ENCODE measurements at places on chromosomes 1 and 21.
A peak's percentile ranks its signal among the peaks of the same experiment; 100 is the strongest.

DNA sequence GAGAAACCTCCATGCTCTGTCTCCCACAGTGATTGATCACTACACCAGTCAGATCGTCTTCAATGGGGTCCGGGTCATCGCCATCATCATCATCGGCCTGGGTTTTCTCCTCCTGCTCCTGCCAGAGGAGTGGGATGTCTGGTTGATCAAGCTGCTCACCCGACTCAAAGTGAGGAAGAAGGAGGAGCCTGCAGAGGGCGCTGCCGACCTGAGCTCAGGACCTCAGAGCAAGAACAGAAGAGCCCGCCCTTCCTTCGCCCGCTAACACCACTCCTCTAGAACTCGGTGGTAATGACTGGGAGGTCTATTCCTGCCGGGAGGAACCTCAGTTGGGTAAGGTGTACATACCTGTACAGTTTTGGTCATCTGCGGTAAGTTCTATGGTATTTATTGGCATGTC lies 50.3 kb upstream of the COA6 start:
- peak; percentile 41 for DNase-seq

- DNase-seq: no peak
These were observed 51.3 kb upstream of the PLA2G2C start for GRCh38 chr1:20237646-20238045.

DNA sequence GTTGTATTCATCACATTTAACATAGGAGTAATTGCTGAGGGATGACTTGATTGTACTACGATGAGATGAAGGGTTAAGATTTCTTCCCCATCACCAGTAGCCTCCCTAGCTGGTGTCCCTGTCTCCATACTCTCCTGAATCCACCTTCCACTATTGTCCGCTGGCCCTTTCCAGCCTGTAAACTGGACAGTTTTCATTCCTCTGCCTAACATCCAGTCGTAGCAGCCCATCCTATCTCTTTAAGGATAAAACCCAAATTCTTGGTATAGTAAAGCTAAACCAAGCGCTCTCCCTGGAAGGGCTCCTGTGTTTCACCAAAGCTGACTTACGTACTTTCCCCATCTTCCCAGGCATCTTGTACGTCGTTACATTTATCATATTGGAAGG lies 670 bp downstream of the COX20 start:
- DNase-seq: no peak

- DNase-seq: no peak
These were observed 177.3 kb upstream of the ETV3 start for GRCh38 chr1:157315544-157315943.

DNA sequence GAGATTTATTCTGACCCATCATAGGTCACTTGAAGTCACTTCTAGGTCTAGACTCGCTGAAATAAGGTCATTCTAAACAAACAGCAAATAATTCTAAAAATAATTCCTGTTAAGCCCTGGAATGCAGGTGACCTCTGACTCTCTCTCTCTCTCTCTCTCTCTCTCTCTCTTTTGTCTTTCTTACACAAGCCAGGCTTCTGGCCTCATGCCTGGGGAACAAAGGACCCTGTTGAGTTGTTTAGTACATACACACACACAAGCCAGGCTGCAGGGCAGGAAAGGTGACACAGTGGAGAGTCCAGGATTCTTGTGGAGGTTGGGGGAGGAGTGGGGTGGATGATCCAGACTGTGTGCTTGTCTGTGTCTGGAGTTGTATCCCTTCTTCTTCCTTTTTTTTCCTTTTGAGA lies 4.0 kb upstream of the MEX3A start:
- DNase-seq: no peak

- no peak for DNase-seq
These were observed 662.8 kb downstream of the PTPRC start for GRCh38 chr1:199301472-199302217.

GRCh38 chr1:153790966-153791647 lies 15.9 kb downstream of the SLC27A3 start:
- no peak for DNase-seq

- peak; percentile 7 for DNase-seq
These were observed 11.6 kb upstream of the KCNJ15 start for GRCh38 chr21:38244885-38245869.

- DNase-seq: no peak
These were observed 18.0 kb downstream of the PADI2 start for GRCh38 chr1:17101261-17101660.

GRCh38 chr1:91171898-91172297 lies 150.1 kb upstream of the ZNF644 start:
- DNase-seq: no peak

- no peak for DNase-seq
These were observed 156.9 kb upstream of the SOD1 start for GRCh38 chr21:31502537-31503143.

- DNase-seq: no peak
These were observed at the start of gene LRRC7 for GRCh38 chr1:69567652-69568420. TSS of gene LRRC7 (plus strand) at chr1:69567922. CDS start at chr1:69568640, 718 bp downstream.

GRCh38 chr1:193850745-193851144 lies 664.3 kb upstream of the B3GALT2 start:
- DNase-seq: no peak

GRCh38 chr1:219909476-219909875 lies 18.9 kb downstream of the SLC30A10 start:
- DNase-seq: no peak

GRCh38 chr1:151920149-151920548 lies 10.8 kb upstream of the THEM4 start:
- DNase-seq: no peak

GRCh38 chr1:107548276-107548675 lies 407.4 kb downstream of the NTNG1 start:
- no peak for DNase-seq

DNA sequence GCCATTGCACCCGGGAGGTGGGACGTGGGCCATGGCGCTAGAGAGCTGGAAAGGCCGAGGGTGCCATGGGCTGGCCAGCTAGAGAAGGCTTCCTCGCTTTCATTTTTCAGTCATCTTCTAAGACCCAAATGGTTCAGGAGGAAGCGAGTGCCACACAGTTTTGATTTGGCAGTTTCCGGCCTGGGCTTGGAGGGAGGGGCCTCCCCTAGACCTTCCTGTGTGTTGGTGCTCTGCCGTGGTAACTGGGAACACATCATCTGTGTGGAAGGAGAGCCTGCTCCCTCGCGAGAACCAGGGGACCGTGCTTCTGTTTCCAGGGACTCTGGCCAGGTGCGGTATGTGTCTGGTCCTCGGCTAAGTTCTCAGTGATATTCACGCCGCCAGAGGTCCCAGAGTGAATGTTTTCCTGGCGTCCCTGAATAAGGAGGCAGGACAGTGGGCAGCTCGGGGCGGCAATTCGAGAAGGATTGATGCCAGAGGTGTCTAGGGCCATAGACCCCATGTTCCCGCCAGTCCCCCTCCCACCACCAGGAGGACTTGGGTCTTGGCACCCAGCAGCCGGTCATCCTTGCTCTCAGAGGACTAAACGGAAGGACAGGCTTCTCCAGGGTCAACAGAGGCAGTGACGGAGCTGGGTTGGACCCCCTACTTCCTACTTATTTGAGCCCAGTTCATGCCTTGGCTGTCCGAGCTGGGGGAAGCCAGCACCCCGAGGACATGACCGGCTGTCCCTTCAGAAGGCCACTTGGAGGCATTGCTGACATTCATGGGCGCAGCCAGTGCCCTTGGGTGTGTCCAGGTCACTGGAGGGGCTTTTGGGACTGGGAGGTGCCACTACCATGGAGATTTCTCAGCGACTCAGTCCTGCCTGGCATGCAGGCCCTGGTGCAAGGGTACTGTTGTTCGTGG lies 2.7 kb upstream of the NPHP4 start:
- DNase-seq: peak; percentile 66

DNA sequence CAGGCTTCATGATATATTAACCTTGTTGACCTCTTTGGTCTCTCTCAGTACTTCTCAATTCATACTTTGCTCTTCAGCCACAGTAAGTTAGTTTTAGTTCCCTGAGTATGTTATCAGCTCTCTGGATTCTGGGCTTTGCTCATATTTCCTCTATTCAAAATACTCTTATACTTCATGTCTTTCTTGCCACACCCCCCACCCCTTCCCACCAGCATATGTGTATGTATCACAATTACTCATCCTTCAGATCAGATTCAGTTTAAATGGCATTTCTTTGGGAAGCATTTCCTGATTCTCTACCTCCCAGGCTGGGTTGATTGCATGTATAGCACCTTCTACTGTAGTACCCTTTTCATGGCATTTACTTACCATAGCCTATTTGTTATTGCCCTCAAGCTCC lies 28.3 kb downstream of the SLC30A7 start:
- DNase-seq: no peak

- no peak for DNase-seq
These were observed 49.6 kb upstream of the KDM4A start for GRCh38 chr1:43600033-43601020.

DNA sequence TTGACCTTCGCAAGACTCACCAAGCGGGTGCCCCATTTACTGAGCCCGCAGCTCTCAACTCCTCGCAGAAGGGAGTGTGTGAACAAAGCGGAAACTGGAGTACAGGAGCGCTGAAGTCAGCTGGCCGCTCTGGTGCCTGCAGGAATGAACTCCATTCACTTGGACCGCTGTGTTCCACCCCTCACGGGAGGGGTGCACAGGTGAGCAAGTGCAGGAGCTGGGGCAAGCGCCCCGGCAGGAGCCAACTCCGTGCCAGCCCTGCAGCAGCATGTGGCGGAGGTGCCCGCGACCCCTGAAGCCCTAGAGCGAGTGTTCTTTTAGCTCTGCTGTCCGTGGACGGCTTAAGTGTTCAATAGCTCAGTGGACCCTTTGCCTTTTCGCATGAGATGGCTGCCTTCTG lies 471.6 kb upstream of the ADGRL4 start:
- no peak for DNase-seq

- DNase-seq: no peak
These were observed 25.5 kb downstream of the MAN1C1 start for GRCh38 chr1:25641931-25642573.

- DNase-seq: no peak
These were observed 4.8 kb upstream of the IFNLR1 start for GRCh38 chr1:24191860-24192259.

DNA sequence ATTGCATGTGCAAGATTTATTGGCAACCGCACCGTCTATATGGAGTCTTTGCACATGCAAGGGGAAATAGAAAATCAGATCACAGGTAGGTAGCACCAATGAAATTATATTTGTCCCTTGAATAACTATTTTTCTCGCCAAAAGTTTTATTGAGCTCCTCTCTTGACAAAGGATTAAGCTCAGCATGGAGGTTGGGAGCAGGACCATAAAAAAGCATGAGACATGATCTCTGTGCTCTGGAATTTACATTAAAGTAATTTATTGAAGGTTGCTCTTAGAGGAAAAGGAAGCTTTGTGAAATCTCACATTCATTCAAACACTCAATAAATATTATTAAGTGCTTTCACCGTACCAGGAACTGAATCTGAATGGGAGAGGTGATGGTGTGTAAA lies 66.0 kb upstream of the UBE2U start:
- no peak for DNase-seq

DNA sequence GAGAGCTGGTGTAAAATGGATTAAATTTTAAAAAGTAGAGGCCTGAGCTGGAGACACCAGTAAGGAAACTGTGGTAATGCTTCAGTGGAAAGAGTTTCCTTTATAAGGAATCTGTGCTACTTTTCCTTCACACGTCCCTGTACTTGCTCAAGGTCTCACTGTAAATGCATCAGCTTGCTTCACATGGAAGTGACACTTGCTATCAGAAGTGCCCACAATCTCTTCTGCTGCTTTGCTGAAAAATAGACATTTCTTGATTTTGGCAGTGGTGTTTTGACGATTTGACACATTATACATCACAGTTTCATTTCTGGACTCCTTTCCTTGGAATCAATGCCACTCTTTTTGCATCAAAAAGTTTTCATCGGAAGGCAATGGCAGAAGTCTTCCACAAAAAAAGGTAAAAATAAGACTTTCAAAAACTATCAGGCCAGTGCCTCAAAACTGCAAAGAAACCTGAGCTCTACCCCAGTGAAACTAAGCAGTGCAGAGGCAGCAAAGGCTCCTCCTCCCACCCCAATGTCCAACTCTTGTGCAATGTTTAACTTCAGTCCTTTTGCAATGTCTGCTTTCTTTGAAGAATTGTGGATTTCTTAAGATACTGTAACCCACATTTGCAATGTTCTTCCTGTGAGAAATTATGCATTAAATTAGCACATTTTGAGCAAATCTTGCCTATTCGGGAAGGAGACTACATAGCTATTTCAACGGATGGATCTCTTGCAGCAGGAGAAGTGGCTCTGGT lies 18.4 kb upstream of the TSPAN2 start:
- no peak for DNase-seq

GRCh38 chr1:203152158-203153034 lies 23.2 kb downstream of the MYBPH start:
- no peak for DNase-seq

GRCh38 chr1:232570007-232570406 lies 59.9 kb downstream of the SIPA1L2 start:
- DNase-seq: no peak

DNA sequence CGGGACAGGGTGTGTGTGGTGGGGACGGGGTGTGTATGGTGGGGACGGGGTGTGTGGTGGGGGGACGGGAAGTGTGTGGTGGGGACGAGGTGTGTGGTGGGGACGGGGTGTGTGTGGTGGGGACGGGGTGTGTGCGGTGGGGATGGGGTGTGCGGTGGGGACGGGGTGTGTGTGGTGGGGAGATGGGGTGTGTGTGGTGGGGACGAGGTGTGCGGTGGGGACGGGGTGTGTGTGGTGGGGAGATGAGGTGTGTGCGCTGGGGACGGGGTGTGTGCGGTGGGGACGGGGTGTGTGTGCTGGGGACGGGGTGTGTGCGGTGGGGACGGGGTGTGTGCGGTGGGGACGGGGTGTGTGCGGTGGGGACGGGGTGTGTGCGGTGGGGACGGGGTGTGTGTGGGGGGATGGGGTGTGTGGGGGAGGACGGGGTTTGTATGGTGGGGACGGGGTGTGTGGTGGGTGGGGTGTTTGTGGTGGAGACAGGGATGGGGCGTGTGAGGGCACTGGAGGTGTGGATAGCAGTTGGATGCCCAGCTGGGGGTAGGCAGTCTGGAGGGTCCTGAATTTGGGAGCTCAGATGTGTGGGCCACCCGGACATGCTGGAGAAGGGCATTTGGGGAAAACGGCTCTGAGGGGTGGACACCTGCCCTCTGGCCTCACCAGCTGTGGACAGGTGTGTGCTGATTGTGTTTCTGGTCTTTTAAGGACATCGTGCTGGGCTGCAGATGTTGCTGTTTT lies 16.9 kb downstream of the IBA57 start:
- DNase-seq: no peak

GRCh38 chr1:1200876-1201810 lies 5.2 kb downstream of the TNFRSF18 start:
- peak; percentile 76 for DNase-seq

GRCh38 chr21:44084496-44085241 lies 22.5 kb upstream of the PWP2 start:
- DNase-seq: no peak

DNA sequence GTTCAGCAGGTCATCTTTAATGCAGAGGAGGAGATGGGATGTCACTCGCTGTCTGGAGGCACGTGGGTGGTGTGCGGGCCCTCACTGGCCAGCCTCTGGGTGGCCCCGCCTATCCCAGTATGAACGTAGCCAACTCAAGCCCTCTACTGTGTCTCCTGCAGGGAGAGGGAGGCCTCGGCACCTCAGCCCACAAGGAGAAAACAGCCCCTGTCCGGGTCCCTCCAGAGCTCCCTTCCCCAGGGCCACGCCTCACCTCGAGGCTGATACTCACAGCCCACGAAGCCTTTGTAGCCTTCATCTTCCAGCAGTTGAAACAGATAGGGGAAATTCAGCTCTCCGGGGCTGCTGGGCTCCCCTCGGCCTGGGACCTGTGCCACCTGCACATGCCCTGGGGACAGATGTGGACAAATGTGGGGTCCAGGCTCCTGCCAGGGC lies 2.6 kb downstream of the HYI start:
- DNase-seq: no peak

- no peak for DNase-seq
These were observed 719 bp upstream of the PARS2 start for GRCh38 chr1:54764922-54765561.

- no peak for DNase-seq
These were observed 106.4 kb upstream of the BCL9 start for GRCh38 chr1:147434921-147435320.

Measured in activated effector memory CD4-positive, alpha-beta T cell treated with Interleukin-2 at 50 U/mL for 16 hours (primary cell).